ENCODE measurements at places on chromosomes 2 and 18. TPM values are rescaled to one million over a fixed set of nuclear protein-coding genes. Genes with fewer than 3 reads are reported as not detected.

DNA sequence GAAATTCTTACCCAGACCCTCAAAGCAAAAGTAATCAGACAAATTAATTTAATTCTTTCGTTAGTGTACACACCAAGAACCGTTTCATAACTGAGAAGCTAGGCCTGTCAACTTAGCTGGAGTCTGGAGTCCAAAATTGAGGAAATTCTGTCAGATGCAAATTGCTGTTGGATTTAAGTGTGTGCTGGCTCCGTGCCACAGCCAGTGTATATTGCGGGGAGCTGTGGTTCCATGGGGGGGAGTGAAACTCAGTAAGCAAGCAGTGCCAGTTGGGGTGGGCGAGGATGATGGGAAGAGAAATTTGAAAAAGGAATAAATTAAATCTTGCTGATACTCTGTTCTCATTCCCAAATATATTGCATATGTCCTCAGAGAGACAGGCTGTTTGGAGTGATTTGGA lies 4.0 kb downstream of the ARPC2 start:
- DNase-seq, result no peak

Gene CRYBA2
- not detected for polyA plus RNA-seq

Gene CIB4
- 0.30 TPM for polyA plus RNA-seq

Gene MAPK4
- 0.01 TPM for polyA plus RNA-seq

DNA sequence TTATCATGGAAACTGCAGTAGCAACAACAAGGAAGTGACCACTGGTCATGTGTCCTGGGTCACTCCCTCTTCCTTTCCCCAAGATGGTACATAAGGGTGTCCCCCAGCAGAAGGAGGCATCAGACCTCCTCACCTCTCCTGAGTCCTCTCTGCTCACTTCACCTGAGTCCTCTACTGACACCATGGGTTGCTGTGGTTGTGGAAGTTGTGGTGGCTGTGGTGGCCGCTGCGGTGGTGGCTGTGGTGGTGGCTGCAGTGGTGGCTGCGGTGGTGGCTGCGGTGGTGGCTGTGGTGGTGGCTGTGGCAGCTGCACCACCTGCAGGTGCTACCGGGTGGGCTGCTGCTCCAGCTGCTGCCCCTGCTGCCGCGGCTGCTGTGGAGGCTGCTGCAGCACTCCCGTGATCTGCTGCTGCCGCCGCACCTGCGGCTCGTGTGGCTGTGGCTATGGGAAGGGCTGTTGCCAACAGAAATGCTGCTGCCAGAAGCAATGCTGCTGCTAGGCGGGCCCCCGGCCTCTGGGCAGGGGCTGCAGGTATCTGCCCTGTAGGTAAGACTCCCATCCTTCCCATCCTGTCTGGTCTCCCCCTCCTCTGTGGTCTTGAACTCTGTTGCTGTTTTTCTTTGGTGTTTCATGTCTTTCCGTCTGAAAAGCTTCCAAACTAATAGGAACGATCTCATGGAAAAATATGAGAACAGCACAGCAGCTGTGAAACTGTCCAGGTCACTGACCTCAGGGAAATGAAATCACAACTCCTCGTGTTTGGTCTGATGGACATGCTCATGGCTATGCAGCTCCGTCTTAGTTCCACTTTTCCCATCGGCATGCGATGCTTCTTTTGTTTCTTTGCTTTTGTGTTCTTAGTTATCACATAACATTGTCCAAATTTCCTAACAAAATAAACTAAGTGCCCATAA lies at the start of gene SCYGR4:
TSS of gene SCYGR4 (plus strand) at position 183 of the 915 bp plus-strand sequence. CDS start at position 183, 0 bp downstream.
- no peak for DNase-seq

Gene HMSD
- 0.12 TPM for polyA plus RNA-seq

DNA sequence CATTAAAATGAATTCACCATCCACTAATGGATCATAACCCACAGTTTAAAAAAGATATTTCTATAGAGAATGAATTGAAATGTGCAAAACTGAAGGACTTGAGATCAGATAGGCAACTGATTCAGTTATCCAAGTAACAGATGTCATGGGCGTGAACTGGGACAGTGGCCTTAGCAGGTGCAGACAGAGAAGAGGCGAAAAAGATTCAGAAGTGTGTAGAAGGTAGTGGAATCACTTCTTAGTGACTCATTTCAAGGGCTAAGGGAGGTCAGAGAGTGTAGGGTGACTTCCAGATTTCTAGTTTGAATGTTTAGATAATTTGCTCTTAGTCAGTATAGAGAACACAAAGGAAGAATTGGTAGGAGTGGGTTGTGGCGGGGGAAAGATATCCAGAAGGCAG lies 79.7 kb downstream of the EHBP1 start:
- DNase-seq, result no peak

Gene EVX2
- not detected for polyA plus RNA-seq

DNA sequence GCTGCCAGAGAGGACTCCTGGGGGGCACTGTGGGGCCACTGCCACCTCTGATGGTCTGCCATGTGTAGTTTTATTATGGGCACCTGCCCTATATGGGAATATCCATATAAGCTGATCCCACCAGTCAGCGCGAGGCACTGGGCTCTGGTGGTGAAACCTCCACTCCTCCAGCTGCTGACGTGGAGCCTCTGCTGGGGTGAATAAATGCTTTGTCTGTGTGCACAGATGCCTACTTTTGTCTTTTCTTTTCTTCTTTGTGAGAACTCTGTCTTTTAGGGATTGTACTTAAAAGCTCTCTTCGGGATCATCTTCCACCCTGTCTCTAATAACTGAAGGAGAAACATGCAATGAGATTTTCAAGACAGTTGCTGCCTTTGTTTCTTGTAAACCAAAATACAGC lies 68.9 kb upstream of the NCK2 start:
- DNase-seq, result no peak

Gene KIF1A
- 0.26 TPM for polyA plus RNA-seq

DNA sequence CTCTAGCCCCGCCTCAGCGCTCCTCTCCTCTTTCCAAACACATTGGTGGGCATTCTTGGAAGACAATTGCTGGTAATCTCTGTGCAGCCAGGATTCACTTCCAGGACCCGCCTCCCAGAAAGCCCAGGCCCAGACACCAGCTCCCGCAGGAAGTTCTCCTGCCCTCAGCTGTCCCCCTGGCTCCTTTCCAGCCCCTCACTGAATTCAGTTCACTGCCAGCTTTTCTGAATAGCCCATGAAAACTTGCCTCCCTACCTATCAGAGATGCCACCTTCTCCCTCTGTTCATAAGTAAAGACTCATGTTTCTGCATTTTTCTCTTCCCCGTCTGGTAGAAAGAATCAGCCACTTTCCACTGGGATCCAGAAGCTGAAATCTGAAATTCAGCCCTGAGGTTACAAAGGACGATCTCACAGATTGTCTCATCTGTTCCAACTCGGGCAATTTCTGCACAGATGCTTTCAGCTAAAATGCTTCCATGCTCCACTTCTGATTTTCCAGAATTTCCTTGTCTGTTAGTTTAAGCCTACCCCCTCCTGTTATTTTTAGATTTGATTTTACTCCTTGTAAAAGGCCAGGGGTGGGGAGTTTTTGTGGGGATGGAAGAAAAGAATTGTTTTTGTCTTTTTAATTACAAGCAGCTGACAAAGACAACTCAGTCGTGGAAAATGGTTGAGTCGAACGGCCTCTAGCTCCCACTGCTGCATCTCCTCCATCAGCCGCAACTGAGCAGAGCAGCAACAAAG lies 98.1 kb downstream of the SP3 start:
- no peak for DNase-seq

Gene RNF138
- polyA plus RNA-seq, result 18.6 TPM

Gene UGT1A1
- 1.9 TPM for polyA plus RNA-seq

DNA sequence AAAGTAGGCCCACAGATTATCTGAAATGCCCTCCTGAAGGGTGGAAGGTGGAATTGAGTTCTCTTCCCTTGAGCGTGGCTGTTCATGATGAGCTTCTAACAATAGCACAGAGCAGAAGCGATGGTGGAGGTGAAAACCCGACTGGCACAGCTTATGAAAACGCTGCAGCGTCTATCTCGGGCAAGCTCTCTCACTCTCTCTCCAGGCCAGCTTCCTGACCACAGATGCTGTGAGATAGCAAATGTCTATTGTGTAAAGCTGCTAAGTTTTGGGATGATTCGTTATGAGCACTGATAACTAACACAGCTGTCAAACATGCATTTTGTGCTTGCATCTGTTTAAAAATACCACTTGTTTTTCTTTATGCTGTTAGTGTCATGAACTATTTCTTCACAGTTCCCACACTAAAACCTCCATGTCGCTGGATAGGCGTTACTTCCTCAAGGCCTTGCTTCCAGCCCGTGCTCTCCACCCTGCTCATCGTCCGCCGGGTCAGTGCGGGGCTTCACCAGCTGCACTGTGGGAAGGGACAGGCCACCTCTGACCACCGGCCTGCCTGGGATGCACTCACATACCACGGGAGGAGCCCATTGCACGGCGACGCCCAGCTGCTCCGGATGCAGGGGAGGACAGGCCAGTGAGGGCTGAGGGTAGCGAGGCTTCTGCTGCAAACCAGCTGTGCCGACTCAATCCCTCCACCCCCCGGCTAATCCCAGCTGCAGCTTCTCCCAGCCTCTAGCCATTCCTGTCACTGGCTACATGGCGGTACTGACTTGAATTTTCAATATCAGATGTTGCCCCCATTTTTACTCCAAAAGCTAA lies 60.0 kb upstream of the OTOS start:
- DNase-seq, result no peak

Gene XDH
- polyA plus RNA-seq, result 0.71 TPM

Gene ARL5A
- 32.6 TPM for polyA plus RNA-seq

- no peak for DNase-seq
These were observed 199.9 kb downstream of the PMAIP1 start for GRCh38 chr18:60099709-60100108.

Gene REV1
- polyA plus RNA-seq, result 13.3 TPM

- no peak for DNase-seq
These were observed 27.9 kb downstream of the PUM2 start for GRCh38 chr2:20322527-20323300.

- no peak for DNase-seq
These were observed 142.9 kb downstream of the PKP4 start for GRCh38 chr2:158599609-158600008.

Gene NGEF
- 7.6 TPM for polyA plus RNA-seq

DNA sequence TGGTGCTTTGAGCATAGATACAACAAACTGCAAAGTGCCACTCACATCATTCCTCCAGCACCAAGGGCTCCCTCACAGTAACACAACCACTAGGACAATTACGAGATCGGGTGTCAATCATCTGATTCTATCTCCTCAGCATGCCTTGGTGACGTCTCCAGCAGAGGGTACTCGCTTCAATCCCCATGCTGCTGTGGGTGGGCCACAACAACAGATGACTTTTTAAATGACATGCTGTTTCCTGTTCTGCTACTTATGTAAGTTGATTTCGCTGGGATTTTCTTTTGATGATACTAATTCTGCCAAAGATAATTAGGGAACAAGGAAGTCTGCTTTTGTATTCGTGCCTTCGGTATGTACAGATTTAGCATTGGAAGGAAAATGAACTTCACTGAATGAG lies 1113.0 kb downstream of the BCL11A start:
- no peak for DNase-seq

Gene GPC1
- 97.7 TPM for polyA plus RNA-seq

- DNase-seq, result no peak
These were observed 1519.9 kb downstream of the SUCLG1 start for GRCh38 chr2:82939211-82939610.

Data from A549 (cell line).